ENCODE measurements at places on chromosomes 5 and 9.

DNA sequence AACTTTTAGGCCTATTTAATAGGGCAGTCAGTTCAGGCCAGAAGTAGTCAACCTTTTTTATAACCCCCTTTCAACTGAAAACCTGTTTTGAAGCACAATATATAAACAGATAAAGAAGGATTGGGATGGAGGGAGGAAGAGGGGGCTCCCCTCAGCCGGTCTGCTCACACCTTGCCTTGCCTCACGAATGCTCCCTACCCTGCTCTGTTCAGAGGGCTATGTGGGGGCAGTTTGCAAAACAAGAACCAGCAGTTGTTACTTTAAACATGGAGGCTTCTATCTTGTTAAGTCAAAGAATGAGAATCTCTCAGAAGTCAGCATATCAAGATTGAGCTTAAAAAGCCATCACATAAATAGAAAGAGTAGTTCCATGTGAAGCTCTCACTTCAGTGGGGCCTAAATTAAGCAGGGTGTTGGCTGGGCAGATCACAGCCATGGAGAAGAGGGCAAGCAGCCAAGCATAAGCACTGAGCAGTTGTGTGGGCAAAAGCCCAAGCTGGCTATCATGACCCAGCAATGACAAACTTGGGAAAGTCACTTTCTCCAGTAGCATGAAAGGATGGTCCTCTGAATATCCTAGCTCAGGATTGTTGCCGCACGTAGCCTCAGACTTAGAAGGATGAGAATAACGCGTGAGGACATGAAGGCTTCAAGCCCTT, 70.6 kb downstream of the ALDH1A1 start:
- no peak for DNase-seq

- DNase-seq = no peak
Observed at GRCh38 chr5:178866946-178867345, 7.2 kb downstream of the ZNF354B start.

- no peak for DNase-seq
Observed at GRCh38 chr5:10706326-10706725, 54.7 kb downstream of the DAP start.

DNA sequence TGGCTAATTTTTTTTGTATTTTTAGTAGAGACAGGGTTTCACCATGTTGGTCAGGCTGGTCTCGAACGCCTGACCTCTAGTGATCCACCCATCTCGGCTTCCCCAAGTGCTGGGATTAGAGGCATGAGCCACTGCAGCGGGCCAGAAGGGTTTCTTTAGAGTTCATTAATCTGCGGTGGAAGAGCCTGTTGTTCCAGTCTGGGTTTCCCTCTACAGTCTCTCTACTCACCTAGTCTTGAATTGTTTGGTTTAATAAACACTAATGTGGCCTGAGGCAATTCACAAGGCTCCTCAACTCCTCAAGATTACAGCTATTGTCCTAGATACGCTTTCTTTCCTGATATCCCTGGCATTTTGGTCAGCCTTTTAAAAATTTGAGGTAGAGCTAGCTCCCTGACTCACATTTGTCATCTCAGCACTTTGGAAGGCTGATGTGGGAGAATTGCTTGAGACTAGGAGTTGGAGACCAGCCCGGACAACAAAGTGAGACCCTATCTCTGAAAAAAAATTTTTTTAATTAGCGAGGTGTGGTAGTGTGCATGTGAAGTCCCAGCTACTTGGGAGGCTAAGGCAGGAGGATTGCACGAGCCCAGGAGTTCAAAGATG, 4.6 kb upstream of the SAR1B start:
- DNase-seq = no peak

DNA sequence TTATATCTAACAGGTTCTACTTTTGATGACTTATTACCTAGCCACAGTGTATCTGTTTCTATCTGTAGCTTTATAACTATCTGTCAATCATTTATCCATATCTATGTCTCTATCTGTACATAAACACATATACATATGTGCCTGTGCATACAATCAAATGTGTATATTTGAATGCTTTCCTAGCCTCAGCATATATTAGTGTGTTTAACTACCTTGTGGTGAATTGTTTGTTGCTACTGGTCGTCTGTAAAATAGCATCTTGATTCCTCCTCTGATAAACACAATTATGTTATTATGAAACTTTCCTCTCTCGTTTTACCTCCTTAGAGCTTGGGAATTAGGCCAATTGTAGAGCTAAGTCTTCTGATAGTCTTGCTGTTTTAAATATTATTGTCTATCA, 44.4 kb downstream of the PARP8 start:
- no peak for DNase-seq

- no peak for DNase-seq
Observed at GRCh38 chr9:129740174-129740573, 12.7 kb downstream of the PTGES start.

- DNase-seq = no peak
Observed at GRCh38 chr9:12712532-12712931, 19.3 kb downstream of the TYRP1 start.

GRCh38 chr5:112570708-112571444, 151.8 kb upstream of the EPB41L4A start:
- DNase-seq = no peak

DNA sequence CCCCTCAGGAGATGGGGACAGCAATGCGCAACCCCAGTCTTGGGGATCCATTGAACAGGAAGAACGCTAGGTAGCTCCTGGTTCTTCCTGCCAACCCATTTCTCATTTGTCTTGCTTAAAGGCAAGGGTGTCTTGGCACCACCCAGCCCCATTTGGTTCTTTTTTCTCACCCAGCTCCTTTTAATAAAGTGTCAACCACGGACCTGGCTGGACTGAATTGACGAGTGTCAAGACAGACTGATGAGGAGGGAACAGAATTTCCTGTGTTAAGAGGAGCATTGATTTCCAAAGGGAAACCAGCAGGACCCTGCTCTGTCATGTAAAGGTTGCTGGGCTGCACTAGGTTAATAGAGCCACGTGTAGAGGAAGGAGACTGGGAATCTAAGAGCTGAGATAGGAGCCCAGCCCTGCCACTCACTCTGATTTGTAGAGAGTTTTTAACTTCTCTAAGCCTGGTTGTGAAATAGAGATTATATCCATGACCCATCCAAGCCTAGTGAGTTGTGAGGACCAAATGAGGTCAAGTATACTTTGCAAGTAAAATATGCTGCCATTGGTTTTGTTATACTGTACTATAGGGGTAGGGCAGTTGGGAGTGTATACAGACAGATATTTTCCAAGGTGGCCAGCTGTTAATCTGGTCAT, 33.7 kb downstream of the OSTF1 start:
- DNase-seq = no peak
